ENCODE measurements at places on chromosomes 5 and 9. TPM values are rescaled to one million over a fixed set of nuclear protein-coding genes. Genes with fewer than 3 reads are reported as not detected.

Gene PCDHA5
- 0.05 TPM for total RNA-seq

Gene SLC6A3
- not detected for total RNA-seq

Gene EPB41L4A
- not detected for total RNA-seq

Gene TBC1D9B
- total RNA-seq, result 82.2 TPM

Gene IL4
- total RNA-seq, result not detected

Gene SLC25A2
- 0.43 TPM for total RNA-seq

Gene IFNK
- total RNA-seq, result not detected

- no peak for DNase-seq
Observed at GRCh38 chr5:169085636-169086035, 215.3 kb downstream of the SLIT3 start.

- no peak for DNase-seq
Observed at GRCh38 chr9:137816531-137817235, 60.9 kb upstream of the CACNA1B start.

- peak; percentile 60 for DNase-seq
Observed at GRCh38 chr5:59673438-59674058, 220.0 kb downstream of the PDE4D start.

GRCh38 chr9:68530618-68531017, 10.1 kb downstream of the TMEM252 start:
- no peak for DNase-seq

DNA sequence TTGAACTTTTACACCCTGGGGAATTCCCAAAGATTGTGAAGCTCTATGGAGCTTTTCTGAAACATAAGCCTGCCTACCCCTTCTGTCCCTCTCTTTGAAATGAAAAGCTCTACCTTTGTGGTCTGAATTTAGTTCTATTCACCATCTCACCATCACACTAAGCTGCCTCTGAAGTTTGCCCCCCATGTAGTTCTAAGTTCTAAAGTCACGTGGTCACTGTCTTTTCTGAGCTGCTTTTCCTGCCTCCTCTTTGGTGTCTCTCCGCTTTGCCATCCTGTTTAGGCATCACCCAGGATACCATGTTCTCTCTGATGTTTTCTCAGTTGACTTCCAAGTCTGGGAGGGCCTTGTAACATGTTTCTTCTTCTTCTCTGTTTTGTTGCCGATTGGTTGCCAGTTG, 2206.6 kb downstream of the MAT2B start:
- no peak for DNase-seq

DNA sequence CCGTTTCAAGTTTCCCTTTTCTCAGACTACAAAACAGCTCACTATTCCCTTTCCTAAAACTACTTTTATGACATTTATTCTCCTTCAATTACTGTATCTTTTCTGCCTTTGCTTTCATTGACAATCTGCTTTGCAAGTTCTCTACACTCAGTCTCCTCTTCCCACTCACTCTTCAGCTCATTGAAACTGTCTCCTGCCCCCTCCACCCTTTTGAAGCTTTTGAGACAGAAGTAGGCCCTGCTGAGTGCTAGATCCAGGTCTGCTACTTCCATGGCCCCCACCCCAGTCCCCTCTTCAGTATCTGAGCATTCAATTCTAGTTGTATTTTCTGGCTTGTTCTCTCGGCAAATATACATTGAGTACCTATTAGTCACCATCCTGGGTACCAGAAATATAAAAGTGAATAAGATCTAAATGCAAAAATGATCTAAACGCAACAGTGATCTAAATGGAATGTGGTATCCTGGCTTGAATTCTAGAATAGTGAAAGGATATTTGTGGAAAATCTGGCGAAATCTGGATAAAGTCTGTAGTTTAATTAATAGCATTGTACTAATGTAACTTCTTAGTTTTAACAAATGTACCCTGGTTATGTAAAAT, 58.4 kb downstream of the OR2K2 start:
- DNase-seq, result no peak

DNA sequence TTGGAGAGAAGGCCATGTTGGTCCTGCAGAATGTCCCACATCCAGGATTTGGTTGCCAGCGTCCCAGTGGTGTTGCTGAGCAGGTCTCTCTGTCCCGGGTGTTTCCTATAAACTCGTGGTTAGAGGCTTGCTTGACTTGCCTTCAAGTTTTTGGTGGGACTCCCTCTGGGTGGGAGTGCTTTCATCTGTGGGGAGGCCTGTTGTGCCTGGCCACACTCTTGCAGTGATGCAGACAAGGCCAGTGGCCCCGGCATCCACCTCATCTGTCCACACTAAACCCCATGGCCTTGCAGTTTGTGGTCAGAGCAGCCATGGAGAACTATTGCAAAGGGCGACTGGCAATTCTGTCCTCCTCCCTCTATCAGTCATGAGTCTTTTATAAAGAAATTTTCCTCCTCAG, 71.8 kb downstream of the PHF2 start:
- DNase-seq, result no peak

DNA sequence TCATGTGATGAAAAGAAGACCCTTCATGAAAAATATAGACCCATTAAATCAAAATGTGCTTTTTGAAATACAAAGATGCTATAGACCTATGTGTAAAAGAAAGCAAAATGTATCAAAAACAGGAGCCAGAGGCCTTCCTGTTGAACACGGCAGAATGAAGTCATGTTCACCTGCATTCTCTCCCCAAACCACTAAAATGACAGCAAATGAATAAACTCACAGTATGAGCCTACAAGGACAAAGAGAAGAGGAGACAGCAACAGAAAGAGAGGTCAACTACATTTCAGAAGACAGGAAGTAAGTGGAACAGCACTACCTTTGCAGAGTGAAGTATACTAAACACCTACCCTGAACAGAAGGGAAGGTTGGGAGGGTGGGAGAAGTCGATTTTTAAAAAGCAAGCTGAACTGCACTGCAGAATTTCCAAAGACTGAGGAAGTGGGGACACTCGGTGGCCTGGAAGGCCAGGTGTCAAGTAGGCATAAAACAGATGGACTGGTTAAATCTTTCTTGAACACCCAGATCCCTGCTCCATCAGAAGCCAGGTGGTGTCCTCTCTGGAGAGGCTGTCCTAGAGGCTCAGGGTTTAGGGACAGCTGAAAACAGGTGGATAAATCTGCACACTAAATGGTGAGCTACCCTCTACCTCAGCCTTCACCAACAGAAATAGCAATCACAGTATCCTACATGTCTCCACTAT, 48.9 kb downstream of the MED27 start:
- no peak for DNase-seq

DNA sequence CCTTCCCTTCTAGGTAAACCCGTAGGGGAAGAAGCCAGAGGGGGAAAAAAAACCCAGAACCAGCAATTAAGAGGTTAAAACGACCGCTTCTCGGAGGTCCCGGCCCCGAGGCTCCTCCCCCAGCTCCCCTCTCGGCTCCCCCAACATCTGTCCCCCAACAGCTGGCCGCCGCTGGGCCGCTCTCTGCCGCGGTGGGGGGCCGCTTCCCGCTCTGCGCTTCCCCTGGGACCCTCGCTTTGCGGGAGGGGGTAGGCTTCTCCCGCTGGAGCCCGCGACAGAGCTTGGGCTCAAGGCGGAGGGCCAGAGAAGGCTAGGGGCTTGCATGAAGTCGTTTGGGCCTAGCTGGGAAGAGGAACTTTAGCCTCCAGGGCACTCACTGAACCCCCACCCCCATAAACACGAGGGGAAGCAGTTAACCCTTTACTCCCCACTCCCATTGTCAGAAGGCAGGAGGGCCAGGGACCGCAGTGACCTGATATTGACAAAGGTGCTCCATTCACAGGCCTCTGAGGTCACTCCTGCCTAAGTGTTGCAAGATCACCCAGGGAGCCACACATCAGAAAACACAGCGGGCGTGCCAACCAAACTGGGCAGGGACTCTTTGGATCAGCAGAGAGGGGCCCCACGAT, 7.5 kb downstream of the LHX6 start:
- no peak for DNase-seq

- DNase-seq, result no peak
Observed at GRCh38 chr5:175133185-175133584, 310.8 kb downstream of the DRD1 start.

- peak; percentile 18 for DNase-seq
Observed at GRCh38 chr5:43997647-43998272, 391.5 kb downstream of the FGF10 start.

GRCh38 chr5:97909541-97909940, 726.5 kb upstream of the RIOK2 start:
- no peak for DNase-seq

DNA sequence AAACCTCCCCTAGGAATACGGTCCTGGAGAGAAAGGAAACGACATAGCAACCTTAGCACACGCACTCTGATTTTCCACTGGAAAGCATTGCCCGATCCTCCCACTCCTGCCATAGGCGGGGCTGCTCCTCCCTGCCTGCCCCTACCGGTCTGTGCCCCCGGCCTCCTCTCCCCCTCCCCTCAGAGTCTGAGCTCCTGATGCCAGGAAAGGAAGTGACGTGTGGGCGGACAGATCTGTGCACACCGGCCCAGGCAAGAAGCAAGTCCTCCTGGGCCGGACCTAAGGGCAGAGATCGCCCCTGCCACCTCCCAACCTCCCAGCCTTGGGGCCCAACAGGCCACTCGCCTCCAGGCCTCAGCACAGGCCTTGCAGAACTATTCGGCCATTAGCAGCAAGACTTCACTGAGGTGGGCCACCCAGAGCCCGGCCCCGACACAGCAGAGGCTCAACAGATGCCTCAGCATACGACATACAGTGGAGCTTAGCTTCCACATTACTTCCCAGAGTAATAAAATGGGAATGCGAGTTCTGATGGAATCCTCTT, 7.2 kb downstream of the NINJ1 start:
- no peak for DNase-seq

DNA sequence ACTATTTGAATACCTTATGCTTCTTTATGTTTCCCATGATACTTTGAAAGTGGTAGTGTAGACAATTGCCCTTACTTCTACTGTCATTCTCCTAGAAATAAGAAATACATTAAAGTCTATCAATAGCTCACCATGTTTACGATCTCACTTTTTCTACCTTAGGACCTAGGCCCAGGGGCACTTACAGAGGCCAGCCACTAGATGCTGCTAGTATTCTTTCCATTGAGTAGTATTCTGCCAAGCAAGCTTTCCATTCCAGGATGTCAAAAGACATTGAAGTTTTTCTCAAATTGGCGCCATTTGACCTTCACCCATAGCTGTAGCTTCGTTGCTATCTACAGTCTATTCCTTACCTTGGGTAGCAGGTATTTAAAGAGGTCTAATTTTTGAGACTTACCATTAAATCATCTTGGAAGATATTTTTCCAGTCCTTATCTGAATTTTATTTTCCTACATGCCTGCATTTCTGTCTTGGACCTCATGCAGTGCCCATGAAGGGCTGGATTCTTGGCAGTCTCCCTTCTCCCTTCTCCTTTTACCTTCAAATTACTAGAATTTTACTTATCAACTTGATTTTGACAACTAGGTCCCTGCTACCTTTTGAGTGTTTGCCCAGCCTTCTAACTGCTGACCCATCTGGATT, 246.0 kb upstream of the NUDT12 start:
- DNase-seq, result peak; percentile 59

DNA sequence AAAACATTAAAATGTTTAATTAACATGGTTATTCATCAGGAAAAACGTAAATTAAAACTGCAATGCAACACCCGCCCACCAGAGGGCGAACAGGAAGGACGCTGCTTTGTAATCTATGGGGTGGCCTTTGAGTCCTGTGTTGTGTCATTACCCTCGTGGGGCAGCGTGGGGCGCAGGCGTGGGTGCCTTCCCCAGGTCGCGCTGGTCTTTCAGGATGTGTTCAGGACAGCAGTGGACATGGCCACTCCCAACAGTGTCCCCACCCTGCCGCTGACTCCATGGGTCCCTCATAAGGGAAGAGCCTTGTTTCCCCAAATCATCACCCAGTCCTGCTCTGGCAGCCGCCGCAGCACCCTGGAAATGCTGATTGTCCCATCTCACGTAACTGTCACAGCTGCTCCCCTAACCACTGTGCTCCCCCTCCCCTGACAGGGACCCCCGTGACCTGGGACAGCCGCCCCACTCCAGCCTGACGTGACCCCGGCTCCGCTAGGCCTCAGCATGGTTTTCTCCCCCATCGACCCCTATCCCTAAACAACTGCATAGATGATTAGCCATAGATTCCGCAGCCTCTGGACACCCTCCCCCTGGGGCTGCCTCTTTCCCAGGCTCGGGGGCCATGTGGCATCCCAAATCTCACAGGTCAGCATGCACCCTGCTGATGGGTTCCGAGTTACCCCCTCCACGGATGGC, 36.4 kb downstream of the GLT6D1 start:
- peak; percentile 46 for DNase-seq

DNA sequence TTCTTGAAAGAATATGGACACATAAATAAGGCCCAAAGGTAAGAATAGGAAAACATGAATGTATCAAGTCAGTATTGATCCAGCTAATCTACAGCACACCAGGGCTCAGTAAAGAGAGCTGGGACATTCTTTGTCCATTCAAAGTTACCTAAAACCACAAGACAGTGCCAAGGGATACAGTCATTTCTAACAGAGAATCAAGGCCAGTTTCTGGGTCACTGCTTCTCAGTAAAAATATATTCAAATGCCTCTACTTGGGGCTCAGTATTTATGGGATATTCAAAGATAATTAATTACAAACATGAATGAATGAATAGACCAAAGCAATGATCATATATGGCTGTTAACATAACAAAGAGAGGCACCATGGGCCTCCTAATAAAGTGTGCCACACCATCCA, 34.9 kb downstream of the MTMR12 start:
- DNase-seq, result no peak

- DNase-seq, result peak; percentile 61
Observed at GRCh38 chr5:82158755-82159413, 119.3 kb downstream of the RPS23 start.

DNA sequence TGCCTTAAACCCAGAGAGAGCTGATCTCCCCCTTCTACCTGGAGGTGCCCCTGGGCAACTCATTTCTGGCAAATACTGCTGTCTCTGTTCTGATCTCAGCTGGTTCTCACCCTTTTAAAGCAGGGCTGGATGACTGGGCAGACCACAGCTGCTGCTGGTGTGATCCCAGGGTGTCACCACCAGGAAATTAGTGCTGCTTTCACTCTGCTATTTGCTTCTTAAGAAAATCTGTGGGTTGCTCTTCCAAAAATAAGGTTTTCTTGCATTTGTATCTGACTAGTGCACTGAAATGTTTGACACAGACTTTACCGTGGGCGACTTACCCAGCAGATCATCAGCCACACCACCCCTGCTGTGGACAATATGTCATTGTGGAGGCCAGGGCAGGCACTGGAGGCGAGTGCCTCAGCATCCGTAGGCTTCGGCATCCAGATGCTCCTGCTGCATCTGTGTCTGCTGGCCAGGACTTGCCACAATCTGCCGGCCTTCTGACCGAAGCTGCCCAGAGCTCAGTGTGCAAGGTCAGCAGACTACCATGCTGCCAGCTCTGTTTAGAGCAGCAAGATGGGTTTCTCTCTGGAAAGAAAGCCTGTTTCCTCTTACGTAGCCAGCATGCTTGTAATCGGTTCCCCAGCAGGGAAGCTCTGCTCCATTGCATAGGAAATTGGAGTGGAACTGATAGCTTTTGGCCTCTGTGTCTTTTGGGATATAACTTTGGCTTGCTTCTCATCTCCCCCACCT, 13.6 kb downstream of the ARHGAP26 start:
- DNase-seq, result peak; percentile 41

DNA sequence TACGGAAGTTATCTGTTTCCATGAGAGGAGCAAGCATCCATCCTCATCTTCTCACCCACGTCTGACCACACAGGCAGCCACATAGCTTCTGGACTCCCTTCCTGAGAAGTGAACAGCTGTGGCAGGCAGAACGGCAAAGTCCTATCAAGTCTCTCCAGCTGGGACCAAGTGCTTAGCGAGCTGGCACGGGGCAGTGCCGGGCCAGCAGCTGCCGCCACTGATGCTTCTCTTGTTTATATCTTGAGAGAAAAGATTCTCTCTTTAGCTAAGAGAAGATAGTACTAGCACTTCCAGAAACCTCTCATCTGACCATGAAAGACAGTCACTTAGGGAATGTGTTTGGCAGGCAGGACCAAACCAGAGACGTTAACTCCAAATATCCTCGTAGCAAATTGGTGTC, 37.2 kb downstream of the PLAC8L1 start:
- peak; percentile 74 for DNase-seq
